MCF 10A (cell line): ENCODE measurements at places on chromosomes 12 and 14. TPM values are rescaled to one million over a fixed set of nuclear protein-coding genes. Genes with fewer than 3 reads are reported as not detected.

GRCh38 chr14:23052671-23053070, 4.6 kb downstream of the CDH24 start:
- DNase-seq = no peak

GRCh38 chr12:6494968-6495367, 1.1 kb downstream of the NCAPD2 start:
- peak; percentile 54 for DNase-seq

- DNase-seq = no peak
Observed at GRCh38 chr12:109987615-109988014, 8.6 kb downstream of the GIT2 start.

The CTSG gene
- not detected in 2 replicates for total RNA-seq

DNA sequence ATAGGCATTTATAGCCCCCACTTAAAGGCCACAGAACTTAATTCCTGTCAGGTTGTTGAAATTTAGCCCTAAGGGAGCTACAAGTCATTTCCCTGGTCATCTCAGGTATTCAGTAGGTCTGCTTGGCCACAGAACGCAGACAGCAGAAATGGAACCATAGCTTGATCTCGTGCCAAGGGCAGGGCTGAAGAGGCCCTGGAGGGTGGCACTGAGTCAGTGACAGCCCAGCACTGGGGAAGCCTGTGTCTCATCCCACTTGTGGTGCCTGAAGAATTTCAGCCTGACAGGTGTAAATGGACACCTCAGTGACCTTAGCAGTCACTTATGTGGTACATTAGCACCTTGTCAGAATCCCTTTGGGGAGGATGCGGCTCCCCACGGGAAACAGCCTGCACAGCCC, 6.6 kb downstream of the PRKAB1 start:
- DNase-seq = no peak

- DNase-seq = no peak
Observed at GRCh38 chr12:115785548-115785947, 491.9 kb downstream of the MED13L start.

DNA sequence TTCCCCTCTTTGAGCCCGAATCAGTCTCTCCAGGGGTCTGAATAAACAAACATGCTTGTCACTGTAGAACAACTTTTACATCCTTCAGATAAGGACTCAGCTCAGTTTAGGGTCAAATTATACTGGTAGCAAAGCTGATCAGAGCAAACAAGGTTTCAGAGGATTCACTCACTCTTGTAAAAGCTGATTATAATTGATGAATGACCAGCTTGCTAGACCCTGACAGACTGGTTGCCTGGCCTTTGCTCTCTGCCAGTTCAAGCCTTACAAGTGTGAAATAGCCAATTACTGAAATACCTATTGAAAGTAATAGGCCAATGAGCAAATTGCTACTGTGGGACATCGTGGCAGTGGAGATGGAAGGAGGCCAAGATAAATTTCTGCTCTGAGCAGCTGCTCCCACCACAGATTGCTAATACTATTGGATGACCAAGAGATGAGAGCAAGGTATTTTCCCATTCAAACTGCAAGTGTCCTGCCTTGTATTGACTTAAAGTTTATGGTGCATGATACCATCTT, 177.6 kb downstream of the PDZRN4 start:
- no peak for DNase-seq

The TRIM9 gene
- 0.19 TPM in 1 of 2 replicates, not detected in the other for total RNA-seq

GRCh38 chr12:108207791-108208730, 79.0 kb downstream of the WSCD2 start:
- DNase-seq = no peak

DNA sequence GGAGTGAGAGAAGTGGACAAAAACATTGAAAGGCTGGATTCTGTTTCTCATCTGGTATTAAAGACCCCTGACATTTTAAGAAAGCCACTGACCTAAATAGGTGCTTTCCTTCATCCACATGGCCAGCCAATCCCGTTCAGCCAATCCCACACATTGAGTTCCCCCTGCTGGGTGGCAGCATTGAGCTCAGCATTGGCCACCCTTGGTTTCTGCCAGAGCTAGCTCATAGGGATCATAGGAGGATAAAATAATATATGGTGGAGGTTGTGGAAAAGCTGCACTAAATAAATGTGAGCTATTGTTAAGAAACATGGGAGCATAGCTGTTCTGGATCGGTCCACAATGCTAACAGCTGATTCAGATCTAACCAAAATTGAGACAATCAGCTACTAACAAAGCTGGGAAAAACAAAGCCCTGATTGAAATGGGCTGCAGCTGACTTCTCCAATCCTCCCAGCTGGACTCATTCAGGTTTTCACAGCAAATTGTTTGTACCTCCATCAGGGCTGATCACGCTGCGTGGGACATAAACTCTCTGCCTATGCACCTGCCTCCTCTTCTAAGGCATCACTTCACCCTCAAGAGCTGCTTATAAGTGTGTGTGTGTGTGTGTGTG, 256.5 kb downstream of the EMP1 start:
- DNase-seq = no peak

- no peak for DNase-seq
Observed at GRCh38 chr14:76007852-76008251, 22.3 kb downstream of the IFT43 start.

- no peak for DNase-seq
Observed at GRCh38 chr12:17134315-17134714, 528.4 kb upstream of the LMO3 start.

DNA sequence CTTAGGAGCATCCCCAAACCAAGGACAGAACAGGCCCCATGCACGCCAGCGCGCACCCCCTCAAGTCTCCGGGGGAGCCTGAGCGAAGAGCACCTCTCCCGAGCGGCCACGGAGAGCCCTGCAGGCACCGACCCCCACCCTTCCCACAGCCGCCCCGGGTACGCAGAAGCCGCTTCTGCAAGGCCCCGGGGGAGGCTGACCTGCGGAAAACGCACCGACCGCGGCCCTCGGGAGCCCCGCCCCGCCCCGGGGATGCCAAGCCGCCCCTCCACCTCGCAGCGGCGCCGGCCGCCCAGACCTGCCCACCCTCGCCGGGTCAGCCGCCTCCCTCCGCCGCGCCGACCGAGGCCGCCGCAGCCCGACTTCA, 385 bp downstream of the CAPRIN2 start:
- DNase-seq = no peak

The CD27 gene
- total RNA-seq = not detected in 2 replicates

The MYF6 gene
- not detected in 2 replicates for total RNA-seq

- peak; percentile 70 for DNase-seq
Observed at GRCh38 chr12:27635349-27635972, 60.8 kb upstream of the REP15 start.

GRCh38 chr12:4743046-4743445, 22.8 kb downstream of the GALNT8 start:
- DNase-seq = no peak

- peak; percentile 96 for DNase-seq
Observed at GRCh38 chr14:50964683-50965390, 20.6 kb upstream of the PYGL start.

The CLEC1B gene
- total RNA-seq = not detected in 2 replicates

The TEDC1 gene
- 11.2 and 17.6 TPM in 2 replicates for total RNA-seq

GRCh38 chr14:71408362-71409030, 501.2 kb downstream of the PCNX1 start:
- no peak for DNase-seq

DNA sequence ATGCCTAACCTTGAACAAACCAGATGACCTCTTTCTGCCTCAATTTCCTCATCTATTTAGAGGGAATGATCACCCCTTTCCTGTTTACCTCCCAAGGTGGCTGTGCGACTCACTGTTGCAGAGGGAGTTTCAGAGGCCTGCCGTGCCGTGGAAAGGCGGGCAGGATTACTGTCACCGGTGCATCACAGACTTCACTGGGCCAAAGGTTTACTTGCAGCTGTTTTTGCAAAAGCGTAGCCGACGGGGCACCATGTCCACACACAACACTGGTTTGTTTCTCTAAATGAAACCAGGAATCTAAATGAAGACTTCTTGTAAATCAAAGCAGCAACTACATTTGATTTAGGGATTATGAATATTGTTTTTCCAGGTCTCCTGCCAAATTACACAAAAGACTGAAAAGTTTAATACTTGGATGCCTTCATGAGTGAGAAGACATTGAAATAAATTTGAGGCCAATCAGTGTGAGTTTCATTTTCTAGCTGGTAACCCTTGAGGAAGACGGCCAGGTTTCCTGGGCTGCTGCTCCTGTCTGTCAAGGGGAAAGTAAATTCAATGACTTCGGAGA, 696.1 kb upstream of the TMEM132C start:
- no peak for DNase-seq

DNA sequence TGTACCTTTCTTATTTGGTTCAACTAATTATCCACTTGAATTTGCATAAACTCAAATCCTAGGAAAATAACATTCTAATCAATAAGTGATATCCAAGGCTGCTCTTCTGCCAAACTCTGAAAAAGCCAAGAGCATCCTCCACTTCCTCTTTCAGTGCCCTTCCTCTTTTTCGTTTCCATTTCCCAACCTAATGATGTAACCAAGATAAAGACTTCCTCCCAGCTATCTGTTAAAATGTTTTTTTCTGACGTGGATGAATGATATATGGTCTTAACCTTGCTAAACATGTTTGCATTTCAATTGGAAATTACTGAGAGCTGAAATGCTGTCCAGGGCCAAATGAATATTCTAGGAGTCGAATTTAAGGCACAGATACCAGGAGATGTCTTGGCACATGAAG, 459.5 kb upstream of the PDE3A start:
- no peak for DNase-seq

- DNase-seq = no peak
Observed at GRCh38 chr14:58760121-58760520, 122.4 kb downstream of the DACT1 start.

The SSPN gene
- 0.17 and 0.21 TPM in 2 replicates for total RNA-seq

GRCh38 chr12:55733021-55733555, 4.3 kb upstream of the CD63 start:
- DNase-seq = no peak

The PTHLH gene
- total RNA-seq = 3.8 and 5.4 TPM in 2 replicates

DNA sequence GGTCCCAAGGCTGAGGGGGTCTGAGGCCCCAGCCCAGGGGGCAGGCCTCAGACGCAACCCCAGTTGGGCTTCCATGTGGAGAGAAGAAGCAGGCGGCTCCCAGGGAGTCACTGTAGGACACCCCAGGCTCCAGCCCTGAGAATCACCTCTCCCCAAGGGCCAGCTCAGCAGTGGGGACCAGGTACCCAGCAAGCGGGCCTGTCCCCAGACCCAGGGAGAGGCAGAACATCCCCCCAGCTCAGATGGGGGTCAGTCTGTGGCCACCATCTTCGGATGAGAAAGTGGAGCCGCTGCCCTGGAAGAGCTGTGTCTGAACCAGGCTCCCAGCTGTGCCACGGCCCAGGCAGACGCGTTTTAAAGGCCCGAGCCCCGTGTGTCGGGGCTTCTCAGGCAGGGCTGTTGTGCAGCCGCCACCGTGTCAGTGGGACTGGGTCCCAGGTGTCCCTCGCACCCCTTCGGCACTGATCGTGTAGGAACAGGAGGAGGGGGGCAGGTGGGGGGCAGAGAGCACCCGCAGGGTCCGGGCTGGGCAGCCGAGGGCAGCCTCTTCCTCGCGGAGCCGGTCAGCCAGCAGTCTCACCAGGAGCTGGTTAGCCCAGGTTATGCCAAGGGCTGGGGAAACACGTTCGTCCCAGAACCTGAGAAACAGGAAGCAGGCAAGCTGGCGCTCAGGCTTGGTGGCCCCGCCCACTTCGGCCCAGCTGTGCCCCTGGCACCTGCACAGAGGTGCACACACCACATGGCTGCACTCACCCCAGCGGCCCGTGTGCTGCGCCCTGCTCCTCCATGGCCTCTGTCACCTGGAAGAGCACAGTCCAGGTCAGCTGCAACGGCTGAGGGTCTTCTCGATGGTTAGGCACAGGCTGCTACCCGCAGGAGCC, 16.6 kb downstream of the XRCC3 start:
- DNase-seq = no peak

DNA sequence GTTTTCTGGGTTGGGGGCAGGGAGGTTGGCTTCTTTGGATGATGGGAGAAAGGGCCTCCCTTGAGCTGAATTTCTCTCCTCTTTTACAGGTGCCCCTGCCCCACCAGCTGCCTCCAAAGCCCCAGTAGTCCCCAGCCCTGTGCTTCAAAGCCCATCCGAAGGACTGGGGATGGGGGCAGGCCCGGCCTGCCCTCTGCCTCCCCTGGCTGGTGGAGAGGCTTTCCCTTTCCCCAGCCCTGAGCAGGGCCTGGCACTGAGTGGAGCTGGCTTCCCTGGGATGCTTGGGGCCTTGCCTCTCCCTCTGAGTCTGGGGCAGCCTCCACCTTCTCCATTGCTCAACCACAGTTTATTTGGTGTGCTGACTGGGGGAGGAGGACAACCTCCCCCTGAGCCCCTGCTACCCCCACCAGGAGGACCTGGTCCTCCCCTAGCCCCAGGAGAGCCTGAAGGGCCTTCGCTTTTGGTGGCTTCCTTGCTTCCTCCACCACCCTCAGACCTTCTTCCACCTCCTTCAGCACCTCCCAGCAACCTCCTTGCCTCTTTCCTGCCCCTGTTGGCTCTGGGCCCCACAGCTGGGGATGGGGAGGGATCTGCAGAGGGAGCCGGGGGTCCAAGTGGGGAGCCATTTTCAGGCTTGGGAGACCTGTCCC, 4.0 kb downstream of the MBD6 start:
- DNase-seq = no peak

GRCh38 chr12:124627956-124628355, 60.5 kb upstream of the NCOR2 start:
- no peak for DNase-seq

The PIANP gene
- total RNA-seq = not detected in 2 replicates

DNA sequence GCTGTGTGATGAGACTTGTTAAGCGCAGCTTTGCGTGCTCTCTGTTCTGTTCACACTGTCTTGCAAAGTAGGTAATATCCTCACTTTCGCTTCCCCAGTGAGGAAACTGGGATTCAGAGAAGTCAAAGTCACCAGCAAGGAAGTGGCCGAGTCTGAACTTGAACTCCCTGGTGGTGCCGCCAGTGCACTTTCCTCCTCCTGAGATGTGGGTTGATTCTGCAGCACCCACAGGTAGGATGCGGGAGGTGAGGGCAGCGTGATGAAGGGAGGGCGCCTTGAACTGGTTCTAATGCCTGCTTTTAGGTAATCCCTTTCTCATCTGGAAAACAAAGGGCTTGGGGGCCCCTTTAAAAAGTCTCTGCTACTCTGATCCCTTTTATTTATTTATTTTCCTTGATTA, 54.9 kb upstream of the IGF1 start:
- DNase-seq = no peak

GRCh38 chr12:47982770-47983169, 19.4 kb downstream of the TMEM106C start:
- no peak for DNase-seq
